Foreskin keratinocyte (primary cell): ENCODE measurements at places on chromosomes 2 and 18.

DNA sequence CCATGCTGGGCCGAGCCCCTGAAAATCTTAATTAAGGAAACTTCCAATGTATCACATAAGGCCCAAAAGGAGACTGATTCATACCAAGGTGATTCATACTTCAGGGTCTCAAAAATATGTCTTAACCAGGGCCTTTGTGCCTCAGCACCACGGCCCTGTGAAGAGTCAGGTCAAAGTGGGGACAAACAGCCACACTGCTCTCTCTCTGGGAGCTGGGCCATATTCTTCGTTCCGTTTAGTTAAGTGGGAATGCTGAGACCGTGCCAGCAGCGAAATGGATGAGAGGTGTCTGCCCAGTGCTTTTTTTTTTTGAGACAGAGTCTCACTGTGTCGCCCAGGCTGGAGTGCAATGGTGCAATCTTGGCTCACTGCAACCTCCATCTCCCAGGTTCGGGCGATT is 9.3 kb upstream of the PTMA start:
- no peak for DNase-seq

- no peak for DNase-seq
These were observed 32.5 kb downstream of the EEF1B2 start for GRCh38 chr2:206192157-206192556.

DNA sequence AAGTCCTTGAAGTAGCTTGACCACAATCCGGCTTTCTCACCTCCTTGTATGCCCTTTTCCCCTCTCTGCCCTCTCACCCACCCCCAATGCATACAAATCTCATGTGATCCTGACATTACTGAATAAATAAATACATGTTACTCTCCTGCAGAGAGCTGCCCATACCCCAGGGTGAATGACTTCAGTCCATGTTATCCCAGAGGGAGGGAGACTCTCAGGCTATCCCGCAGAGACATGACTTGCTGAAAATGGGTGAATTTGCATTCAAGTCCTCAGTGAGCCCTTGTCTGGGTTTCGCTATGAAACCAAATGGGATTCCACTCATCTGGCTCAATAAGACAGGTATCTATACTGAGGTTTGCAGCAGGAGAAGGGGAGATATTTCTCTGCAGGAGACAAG is 168.5 kb downstream of the FHOD3 start:
- DNase-seq: no peak

DNA sequence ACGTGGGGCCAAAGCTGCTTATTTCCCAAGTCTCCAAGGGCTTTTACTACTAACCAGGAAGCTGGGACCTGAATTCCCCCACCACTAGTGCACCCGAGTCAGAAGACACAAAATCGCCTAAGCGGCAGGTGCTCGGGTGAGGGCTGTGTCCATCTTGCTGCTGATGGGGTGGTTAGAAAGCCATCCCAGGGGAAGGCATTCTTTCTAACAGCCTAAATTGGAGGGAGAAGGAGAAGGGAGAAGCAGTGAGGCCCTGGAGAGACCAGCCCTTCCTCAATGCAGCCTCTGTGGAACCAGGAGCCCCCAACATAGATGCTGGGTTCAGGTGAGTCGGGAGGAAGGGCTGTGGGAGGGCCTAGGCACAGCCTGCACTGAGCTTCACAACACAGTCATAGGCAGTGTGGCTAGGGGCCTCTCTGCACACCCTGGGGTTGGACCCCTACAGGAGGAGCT is 1.9 kb upstream of the PROM2 start:
- DNase-seq: no peak

DNA sequence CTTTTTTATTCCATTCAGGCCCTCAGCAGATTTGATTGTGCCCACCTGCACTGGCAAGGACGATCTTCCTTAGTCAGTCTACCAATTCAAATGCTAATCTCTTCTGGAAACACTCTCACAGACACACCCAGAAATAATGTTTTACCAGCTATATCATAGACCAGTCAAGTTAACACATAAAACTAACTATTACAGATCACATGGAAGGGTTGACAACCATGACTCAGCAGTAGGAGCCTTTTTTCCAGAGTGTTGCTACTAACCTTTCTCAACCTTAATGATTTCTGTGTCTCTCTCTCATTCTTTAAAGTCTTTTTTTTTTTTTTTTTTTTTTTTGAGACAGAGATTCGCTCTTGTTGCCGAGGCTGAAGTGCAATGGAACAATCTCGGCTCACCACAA is 143.5 kb upstream of the MSH6 start:
- DNase-seq: peak; percentile 37

- DNase-seq: no peak
These were observed 50.1 kb downstream of the CCDC74A start for GRCh38 chr2:131577812-131578211.

DNA sequence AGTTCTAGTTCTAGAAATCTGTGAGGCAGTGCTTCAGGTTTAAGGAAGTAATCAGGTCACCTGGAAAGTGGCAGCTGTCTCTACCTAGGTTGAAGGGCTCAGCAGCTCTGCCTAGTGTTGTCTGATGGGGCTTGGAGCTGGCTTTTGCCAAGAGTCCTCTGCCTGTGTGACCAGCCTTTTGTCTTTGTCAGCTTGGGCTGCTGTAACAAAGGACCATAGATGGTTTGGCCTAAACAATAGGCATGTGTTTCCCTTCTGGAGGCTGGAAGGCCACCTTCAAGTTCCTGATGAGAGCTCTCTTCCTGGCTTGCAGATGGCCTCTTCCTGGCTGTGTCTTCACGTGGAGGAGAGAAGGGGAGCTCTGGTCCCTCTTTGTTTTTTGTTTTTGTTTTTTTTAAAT is 13.3 kb downstream of the UBE2F start:
- no peak for DNase-seq

DNA sequence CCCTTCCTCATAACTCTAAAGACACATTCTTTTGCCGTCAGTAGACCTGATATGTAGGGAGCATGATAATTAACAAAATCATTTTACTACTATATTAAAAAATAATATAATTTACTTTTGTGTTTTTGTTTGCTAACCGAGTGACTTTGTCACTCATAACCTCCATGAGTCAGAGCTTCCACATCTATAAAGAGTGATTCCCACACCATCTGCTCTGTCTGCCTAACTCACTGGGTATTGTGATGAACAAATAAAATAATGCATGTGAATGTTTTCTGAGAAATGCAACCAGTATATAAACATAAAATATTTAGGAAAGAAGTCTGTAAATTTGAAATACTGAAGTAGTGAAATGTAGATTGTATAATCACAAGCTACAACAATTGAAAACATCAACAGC is 123.4 kb upstream of the DSEL start:
- DNase-seq: no peak

- peak; percentile 78 for DNase-seq
These were observed 813 bp upstream of the MEIS1 start for GRCh38 chr2:66433945-66434678.

DNA sequence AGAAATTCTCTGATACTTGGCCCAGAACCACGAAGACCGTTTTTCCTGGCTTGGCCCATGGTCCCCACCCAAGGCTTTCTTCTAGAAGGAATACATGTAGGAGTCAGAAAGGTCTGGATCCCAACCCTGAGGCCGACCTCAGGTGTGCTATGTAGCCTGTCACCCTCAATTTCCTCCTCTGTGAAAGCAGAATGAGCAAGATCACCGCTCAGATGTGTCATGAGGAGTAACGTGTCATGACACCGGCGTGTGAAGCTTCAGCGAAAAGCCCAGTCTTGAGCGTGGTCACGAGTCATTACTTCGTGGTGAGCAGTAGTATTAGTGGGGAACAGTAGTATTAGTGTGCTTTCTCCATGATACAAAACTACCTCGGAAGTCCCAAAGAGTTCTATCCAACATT is 103.4 kb downstream of the ALPK2 start:
- DNase-seq: peak; percentile 70

DNA sequence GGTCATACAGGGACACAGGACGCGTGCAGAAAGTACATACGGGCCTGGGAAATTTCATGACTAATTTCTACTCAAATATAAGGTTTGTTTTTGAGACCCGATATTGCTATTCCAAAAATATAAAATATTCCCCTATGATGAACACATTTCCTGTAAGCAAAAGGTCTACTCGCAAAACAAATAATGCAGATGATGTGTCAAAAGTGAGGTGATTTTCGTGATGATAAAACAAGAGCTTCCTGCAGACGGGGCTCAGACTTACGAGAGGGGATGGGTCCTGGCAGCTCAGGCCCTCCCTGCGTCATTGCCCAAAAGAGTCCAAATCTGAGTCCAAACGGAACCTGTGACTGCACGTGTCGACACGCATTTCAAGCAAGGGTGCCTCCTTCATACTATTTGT is 62.7 kb downstream of the MBP start:
- DNase-seq: no peak
